ENCODE measurements at places on chromosomes 5 and 9. TPM values are rescaled to one million over a fixed set of nuclear protein-coding genes. Genes with fewer than 3 reads are reported as not detected.

The AHRR gene
- total RNA-seq = 4.8 TPM

The XRCC4 gene
- total RNA-seq = 9.2 TPM

The TMEM252 gene
- total RNA-seq = not detected

The SOHLH1 gene
- 0.05 TPM for total RNA-seq

The TSLP gene
- not detected for total RNA-seq

The OR13C9 gene
- not detected for total RNA-seq

The CCL27 gene
- total RNA-seq = 0.33 TPM

The CEL gene
- 0.52 TPM for total RNA-seq

The MCIDAS gene
- total RNA-seq = 1.2 TPM

The TTC16 gene
- total RNA-seq = 0.05 TPM

The PRPF4 gene
- total RNA-seq = 51.3 TPM

The GPR21 gene
- not detected for total RNA-seq

The SNCAIP gene
- 0.05 TPM for total RNA-seq

The CNTNAP3B gene
- total RNA-seq = 15.0 TPM

The SLC34A1 gene
- total RNA-seq = not detected

The NAIP gene
- total RNA-seq = 0.35 TPM

The ROPN1L gene
- 2.3 TPM for total RNA-seq

The PCDHGA6 gene
- 0.22 TPM for total RNA-seq

The SLC1A3 gene
- 0.05 TPM for total RNA-seq

The FOXE1 gene
- 3.9 TPM for total RNA-seq

The PKD2L2 gene
- not detected for total RNA-seq

The LCN9 gene
- not detected for total RNA-seq

The GARIN3 gene
- total RNA-seq = not detected

The FRRS1L gene
- total RNA-seq = 0.27 TPM

The CCL21 gene
- total RNA-seq = not detected

The CLIC3 gene
- 5.6 TPM for total RNA-seq

The ISOC1 gene
- total RNA-seq = 15.8 TPM

The LIX1 gene
- not detected for total RNA-seq

The SLCO6A1 gene
- total RNA-seq = not detected

Data from A549 treated with AZD2906 at 1 μM for 4 hours (cell line).